ENCODE measurements at places on chromosomes 6 and 20.

DNA sequence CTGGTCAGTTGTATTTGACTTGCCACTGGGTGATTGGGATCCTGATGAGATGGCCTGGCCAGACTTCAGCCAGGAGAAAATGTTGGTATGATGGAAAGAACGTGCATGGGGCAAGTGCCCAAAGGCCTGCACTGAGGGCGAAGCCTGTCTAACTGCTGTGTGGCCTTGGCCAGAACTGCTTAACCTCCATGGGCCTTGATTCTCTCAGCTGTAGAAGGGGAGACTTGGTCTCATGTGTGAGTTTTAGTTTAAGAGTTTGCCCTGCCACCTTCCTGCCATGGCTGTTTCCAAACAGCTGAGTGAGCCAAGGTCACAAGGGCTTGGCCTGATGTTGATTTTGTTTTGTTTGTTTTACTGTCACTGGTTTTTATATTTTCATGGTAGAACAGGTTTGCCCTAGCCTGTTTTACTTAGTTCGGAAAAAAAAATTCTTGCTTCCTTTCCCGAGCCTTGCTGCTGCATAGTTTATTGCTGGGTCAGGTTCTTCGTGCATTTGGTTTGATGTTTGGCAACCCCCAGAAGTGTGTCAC is 35.3 kb downstream of the DSTN start:
- no peak for DNase-seq

GRCh38 chr6:38715016-38715689 is at the start of gene DNAH8:
DNAH8 (plus strand) TSS chr6:38715311; CDS start chr6:38722810, 7,499 bp downstream.
- no peak for DNase-seq

GRCh38 chr6:67591910-67592309 is 1043.2 kb upstream of the ADGRB3 start:
- DNase-seq = no peak

GRCh38 chr6:81731814-81732213 is 20.7 kb downstream of the TENT5A start:
- no peak for DNase-seq

GRCh38 chr6:155265843-155266535 is 2.2 kb downstream of the CLDN20 start:
- no peak for DNase-seq

DNA sequence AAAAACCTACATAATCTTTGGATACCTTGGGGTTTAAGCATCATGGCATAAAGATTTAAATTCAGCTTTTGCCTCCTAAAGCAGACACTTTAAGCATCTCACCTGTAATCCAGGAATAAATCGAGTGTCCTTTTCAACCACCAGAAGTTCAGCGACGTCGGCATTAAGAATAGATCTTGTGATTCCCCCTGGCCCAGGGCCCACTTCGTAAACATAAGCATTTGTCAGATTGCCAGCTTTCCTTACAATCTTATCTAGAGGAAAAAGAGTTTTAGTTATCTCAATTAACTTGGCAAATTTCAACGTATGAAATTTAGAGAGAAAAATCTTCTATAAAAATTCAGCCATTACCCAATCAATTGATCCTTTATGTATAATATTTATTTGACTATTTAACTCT is 3.2 kb downstream of the TFB1M start:
- no peak for DNase-seq

DNA sequence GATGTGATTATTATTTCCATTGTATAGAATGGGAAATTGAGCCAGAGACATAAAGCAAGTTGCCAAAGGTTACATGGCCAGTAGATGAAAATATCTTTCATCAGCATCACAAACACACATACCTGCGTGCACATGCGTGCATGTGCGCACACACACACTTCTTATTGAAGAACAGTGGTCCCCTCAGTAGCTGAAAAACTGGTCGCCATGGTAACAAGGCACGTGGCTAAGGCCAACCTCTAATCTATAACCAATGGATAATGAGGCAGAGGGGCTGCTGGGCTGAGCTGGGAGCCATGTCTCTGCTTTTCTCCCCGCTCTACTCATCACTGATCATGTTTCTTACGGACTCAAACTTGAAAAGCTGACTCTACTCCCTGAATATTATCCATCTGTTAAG is 60.3 kb downstream of the NRSN1 start:
- DNase-seq = no peak

DNA sequence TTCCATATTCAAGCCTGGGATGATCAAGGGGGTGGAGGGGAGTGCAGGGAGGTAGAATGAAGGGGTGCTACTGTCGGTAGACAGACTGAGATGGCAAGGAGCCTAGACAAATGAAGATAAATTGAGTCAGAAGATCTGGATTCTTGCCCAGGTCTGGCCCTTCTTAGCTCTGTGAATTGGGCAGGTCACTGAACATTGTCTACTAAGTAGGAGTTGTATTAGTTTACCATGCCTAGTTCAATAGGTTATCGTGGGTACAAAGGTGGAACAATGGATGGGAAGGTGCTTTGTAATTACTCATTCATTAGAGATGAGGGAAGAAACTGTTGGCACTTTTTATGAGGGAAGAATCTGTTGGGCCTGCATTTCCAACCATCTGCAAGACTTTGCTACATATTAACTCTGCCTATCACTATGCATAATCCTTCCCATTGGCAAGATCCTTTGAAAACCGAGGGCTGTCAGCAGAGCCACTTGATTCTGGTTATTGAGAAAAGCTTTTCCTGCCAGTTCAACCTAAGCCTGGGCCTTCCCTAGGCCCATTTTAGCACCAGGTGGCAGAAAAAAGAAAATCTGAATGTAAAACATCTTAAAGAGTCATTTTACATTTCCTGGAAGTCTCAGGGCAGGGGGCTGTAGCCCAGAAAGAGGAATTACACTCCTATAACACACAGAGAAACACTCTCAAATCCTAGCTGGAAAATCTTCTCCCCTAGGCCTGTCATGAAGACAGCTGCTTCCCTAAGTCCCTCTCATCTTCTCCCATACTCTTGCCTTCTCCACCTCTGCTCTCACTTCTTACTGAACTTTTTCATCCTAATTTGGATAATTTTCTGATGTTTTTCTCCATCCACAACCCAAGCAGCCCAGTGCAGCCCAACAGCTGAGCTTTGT is 103.5 kb downstream of the CD24 start:
- DNase-seq = no peak

DNA sequence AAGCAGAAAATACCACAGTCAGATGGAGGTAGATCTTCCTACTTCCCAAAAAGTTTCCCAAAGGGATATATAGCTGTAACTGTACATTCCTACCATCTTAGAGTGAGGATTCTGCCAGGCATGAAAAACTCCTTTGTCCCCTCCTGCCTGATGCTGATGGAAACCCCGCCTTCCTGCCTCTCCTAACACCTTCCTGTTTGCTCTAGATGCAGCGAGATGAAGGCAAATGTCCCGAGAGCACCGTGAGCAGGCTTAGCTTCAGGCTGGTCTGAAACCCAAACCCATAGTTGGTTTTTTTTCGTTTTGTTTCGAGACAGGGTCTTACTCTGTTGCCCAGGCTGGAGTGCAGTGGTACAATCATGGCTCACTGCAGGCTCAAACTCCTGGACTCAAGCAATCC is 55.6 kb downstream of the MYB start:
- DNase-seq = no peak

DNA sequence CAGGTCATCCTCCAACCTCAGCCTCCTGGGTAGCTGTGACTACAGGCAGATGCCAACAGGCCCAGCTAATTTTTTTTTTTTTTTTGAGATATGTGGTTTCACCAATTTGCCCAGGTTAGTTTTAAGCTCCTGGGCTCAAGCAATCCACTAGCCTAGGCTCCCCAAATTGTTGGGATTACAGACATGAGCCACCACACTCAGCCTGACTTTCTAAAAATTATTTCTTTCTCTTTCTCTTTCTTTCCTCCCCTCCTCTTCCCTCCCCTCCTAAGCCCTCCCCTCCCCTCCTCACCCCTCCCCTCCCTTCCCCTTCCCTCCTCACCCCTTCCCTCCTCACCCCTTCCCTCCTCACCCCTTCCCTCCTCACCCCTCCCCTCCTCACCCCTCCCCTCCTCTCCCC is 127.3 kb downstream of the BTBD3 start:
- DNase-seq = no peak

DNA sequence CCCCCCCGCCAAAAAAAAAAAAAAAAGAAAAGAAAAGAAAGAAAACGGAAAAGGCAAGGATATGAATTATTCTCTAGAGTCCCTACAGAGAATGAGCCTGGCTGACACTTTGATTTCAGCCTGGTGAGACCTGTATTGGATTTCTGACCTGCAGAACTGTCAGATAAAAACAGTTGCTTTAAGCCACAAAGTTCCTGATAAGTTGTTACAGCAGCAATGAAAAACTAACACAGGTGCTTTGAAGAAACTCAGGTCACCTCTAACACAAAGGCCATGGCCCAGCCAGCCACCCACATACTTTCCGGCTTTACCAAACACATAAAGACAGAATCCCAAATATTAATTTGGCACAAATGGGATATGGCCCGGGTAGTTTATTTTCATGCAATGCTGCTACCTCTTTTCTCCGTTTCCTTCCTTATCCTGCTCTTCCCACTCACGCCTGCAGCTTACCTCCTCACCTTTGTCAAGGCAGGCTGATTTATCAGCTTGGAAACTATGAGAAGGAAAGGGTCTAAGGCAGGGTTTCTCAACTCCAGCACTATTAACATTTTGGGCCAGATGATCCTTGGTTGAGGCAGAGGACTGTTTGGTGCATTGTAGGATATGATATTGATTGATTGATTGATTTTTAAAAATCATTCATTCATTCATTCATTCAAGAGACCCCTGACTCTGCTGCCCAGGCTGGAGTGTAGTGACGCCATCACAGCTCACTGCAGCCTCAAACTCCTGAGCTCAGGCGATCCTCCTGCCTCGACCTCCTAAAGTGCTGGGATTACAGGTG is 88.1 kb downstream of the ATXN1 start:
- no peak for DNase-seq

DNA sequence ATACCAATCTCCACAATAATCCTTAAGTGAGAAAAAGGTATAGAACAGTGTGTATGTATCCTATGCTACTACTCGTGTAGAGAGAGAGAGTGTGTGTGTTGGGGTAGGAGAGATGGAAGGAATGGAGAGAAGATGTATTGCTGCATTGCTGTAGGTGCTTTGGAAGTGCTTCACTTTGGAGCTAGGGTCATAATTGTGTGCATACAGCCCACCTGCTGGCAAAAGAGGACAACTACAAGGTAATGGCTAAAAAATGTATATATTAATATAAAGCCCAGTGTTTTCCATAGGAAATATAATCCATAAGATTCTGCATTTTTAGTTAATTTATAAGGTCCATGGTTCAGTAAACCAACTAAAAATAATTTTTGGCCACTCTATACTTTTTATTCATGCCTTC is 36.1 kb downstream of the SERAC1 start:
- DNase-seq = no peak

- DNase-seq = no peak
These were observed 102.9 kb upstream of the CEP162 start for GRCh38 chr6:84330325-84330724.

DNA sequence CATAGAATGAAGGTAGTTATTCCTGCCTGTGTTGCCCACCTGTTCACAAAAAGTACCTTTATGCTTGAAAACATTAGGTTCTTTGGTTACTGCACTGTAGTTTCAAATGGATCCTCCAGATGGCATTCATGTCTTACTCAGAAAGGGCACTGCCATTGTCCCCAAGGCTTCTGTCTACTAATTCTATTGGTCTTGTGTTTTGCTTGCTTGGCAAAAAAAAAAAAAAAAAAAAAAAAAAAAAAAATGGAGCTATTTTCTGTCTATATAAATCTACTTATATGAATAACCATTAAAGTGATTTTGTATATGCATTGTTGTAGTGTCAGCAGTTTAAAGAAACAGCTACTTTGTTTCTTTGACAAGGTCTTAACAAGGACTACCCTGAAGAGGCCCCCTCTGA is 12.7 kb upstream of the EFHC1 start:
- DNase-seq = no peak

- DNase-seq = no peak
These were observed 781.7 kb upstream of the CITED2 start for GRCh38 chr6:140156131-140156530.

DNA sequence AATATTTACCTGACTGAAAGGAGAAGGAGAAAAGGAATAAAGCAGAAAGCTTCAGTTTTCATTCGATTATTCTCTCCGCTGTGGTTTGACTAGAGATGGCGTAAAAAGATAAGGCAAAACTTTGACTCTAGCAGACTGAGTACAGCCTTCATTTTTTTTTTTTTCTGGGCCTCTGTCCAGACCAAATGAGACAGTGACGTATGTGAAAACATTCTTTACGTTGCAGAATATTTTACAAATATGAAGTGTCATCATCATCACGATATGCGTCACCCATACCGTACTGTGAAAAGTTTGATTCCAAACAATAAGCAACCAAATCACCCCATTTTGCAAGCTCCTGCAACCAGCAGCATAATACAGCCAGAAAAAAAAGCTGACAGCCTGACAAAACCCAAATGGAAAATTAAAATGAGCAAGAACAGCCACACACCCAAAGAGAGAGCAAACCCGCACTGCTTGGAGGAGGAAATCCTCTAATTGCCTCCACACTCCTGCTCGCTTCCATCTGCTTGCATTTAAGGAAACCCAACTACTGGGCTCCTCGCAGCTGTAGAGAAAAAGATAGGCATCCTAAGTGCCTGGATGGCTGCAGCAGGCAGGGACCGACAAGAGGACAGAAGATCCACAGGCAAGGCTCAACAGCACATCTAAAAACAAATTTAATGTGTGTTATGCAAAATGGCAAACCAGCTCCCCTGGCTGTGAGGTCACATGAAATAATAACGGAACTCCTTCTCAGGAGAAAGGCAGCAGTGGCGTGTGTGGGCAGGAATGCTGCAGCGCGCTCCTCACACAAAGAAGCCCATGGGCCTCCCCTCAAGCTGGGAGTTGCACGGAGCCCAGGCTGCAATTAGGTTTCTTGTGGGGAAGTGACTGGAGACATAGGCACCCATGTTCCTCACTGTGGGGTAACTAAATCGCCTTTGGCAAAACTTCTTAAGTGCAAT is 113.1 kb downstream of the FYN start:
- DNase-seq = peak; percentile 57

- no peak for DNase-seq
These were observed 423.2 kb downstream of the RFPL4B start for GRCh38 chr6:112770308-112770707.

GRCh38 chr6:91941838-91942237 is 1355.0 kb upstream of the MAP3K7 start:
- DNase-seq = no peak

Measured in T-helper 22 cell (primary cell).